NCI-H1694 (cell line): ENCODE measurements at places on chromosomes 3 and 15.

DNA sequence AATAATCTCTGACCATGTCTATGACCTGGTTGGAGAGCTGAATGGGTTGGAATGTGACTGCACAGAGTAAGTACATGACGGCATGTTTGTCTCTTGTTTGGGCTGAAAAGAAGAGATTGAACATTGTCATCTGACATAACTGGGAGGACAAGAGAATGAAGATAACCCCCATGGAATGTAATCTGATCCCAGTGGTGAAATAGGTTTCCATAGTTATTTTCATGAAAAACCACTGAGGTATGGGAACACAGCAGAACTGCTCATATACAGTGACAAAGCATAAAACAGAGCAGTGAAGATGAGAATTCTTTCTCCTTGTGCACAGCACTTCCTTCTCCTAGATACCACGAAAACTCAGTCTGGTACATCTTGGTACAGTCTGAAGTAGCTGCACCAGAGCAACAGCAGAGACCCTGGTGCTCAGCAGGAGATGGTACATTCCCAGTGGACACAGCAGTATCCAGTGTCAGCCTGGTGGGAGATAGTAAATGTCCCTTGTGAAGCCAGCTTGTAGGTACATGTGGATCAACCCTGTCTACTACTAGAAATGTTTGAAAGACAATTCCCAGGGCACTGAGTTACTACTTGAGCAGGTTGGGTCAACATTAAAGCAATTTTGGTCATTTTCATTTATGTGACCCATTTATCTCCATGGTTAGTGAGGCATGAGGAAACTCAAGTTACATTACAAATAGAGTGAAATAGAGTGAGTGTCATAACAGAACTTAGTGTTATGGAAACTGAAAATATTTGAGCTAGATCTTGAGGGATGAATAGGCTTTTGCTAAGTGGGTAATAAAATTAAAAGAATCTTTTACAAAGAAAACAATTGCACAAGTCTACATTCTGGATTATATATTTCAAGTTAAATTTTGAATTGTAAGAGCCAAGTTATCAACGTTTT, 178.3 kb downstream of the SUCNR1 start:
- no peak for DNase-seq

- no peak for DNase-seq
These were observed 62.2 kb upstream of the AKAP13 start for GRCh38 chr15:85318048-85318731.

DNA sequence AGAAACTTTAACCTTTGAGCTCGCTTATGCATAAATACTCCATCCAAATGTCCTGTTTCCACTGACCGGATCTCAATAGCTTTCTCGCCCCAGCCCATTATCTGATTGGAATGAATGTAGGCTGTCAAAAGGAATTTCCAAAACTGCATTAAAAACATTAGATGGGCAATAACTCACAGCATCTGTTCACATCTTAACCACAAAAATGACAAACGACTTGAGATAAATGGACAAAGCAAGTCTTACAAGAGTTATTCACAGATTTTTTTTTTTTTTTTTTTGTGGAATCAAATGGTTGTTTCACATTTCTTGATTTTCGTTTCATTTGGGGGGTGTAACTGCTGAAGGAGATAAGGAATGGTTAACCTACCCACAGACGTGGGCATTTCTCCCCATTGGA, 39.7 kb upstream of the SLC2A2 start:
- DNase-seq = no peak

GRCh38 chr3:12963231-12963896, 109.9 kb downstream of the IQSEC1 start:
- DNase-seq = no peak

GRCh38 chr3:197491923-197492664, 63.7 kb downstream of the BDH1 start:
- DNase-seq = no peak

GRCh38 chr15:52481915-52482314, 46.8 kb downstream of the MYO5A start:
- no peak for DNase-seq

DNA sequence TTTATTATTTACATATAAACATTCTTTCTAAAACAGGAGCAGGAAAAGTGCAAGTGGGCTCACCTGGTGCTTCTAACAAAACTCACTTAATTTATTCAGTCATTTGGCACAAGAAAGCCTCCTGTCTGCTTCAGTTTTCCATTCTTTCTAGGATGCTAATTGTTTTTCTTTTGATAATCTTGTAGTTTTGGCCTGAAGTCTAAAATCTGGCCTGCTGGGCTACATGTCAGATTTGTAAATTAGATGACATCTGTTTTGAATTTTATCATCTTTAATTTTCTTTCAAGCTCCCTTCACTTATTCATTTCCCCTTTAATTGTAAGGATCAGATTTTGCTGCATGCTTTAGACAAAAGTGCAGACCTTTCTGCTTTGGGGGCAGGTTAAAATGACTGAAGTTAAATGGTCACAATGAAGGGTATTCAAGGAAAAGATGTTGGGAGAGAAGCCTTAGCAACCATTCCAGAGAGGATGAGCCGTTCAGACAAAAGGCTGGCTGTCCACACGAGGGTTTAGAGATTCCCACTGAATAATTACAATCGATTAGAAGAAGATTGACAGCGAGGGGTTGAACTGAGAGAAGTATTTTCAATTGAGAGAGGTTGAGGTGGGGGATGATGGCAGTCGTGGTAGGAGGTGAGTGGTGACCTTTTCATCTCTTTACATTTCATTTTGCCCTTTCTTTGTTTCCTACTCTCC, 59.9 kb upstream of the PTX3 start:
- DNase-seq = no peak

DNA sequence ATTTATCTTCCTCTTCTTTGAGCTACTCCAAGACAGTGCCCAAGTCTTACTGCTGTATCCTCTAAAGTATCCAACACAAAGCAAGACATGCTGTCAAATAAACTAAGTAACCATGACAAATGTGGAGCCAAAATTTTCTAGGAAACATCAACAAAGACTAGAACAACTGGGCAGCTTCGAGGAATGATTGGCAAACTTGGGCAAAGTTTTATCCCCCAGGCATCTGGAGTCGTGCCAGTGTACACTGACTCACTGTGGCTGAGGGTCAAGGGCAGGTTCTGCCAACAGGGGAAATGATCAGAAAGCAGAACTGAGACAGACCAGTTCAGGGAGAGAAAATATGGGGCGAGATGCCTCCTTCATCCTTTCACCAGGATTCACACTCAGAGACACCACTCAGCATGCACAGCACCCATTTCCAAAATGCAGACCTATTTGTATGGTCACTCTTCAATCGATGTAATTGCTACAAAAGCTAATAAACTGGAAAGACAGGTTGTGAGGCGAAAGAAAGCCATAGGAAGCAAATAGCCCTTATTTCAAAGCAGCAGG, 65.8 kb downstream of the MB21D2 start:
- DNase-seq = no peak

DNA sequence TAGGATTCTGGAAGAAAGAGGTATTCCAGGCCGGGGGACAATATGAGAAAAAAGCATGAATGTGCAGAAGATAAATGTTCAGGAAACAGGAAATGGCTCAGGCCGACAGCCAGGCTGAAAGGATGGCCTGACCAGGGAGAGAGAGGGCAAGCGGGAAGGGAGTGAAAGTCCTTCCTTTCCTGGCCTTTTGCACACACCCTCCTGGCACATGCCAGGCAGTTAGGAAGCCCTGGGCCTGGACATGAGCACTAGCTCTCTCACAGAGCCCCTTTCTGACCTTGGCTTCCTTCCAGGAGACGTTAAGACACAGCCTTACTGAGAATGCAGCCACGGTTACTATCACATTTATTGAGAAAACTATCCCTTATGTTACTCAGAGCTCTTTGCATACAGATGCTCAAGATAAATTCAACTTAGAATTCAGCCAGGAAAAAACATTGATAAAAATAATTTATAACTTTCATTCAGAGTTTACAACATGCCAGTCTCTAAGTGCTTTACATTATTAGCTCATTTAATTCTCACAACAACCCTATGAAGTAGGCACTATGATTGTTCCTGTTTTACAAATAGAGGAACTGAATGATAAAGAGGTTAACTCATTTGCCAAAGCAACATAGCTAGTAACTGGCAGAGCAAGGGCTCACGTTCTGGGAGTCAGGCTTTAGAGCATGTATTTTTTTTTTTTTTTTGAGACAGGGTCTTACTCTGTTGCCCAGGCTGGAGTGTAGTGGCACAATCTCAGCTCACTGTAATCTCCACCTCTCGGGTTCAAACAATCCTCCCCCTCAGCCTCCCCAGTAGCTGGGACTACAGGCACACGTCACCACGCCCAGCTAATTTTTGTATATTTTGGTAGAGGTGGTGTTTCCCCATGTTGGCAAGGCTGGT, 39.4 kb upstream of the SMAD3 start:
- DNase-seq = no peak

- DNase-seq = no peak
These were observed 346.2 kb downstream of the IGSF11 start for GRCh38 chr3:118688396-118688884.

DNA sequence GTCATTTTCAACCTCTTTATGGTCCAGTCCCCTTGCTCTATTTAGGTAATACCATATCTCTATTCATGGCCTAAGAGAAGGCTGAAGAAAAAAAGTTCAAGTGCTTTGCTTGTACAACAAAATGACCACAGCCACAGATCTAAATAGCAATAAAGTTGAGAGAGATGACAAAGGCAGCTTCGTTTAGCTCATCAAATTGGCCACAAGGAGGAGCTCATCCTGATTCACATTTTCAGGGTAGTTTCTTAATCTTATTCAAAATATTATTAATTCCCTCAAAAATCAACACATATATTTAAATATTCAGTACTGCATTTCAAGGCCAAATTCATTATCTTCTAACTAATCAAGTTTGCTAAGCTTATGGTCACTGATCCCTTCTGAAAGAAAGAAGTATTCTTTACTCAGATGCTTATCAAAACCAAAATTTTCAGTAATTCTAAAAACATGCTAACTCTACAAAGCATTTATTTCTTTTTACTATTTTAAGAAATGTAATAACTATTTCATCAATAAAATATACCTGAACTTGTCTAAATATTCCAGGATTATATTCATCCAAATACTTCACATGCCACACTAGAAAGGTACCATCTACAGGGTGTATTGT, 85.5 kb downstream of the DMXL2 start:
- DNase-seq = peak; percentile 10

- peak; percentile 76 for DNase-seq
These were observed 37.5 kb upstream of the MYZAP start for GRCh38 chr15:57554063-57554811.

DNA sequence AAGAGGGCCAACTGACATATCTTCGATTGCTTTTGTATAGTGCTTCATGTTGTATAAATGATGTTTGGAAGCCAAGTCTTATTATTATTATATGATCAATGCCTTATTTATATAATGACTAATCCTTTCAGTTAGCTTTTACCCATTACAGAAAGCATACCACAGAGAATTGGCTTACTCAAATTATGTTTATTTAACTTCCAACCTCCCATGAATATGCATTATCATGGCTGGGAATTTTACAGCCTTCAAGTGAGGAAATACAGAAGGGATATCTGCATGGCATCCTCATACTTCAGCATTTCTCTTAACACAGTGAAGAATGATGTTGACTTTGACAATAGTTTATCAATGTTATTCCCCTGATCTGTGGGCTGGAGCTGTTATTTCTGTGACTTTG, 225.9 kb upstream of the GAP43 start:
- no peak for DNase-seq

DNA sequence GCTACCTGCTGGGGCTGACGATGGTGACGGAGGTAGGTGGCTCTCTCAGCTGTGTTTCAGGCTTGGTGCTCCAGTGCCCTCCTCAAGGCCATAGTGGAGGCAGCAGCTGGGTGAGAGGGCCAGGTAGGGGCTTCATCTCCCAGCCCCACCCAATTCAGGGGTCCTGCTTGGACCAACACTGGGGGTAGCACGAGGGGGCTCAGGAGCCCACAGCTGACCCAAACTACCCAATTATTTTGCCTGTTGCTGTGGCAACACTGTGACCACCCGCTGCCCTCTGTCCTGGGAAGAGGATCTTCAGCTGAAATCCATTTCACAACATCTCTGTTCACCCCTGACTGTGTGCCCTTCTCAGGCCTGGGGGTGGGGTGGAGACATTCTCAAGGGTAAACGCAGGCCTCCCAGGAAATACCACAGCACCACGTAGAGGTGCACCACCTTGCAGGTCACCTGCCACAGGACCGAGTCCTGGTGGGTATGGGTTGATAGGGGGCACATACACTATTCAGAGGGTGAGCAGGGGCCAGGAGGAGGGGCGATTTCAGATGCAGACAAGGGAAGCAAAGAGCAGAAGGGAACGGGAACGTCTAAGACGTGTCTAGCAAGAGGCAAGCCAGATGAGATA, 62.7 kb downstream of the GRIP2 start:
- DNase-seq = no peak

GRCh38 chr3:122502139-122502538, 12.6 kb downstream of the KPNA1 start:
- no peak for DNase-seq

DNA sequence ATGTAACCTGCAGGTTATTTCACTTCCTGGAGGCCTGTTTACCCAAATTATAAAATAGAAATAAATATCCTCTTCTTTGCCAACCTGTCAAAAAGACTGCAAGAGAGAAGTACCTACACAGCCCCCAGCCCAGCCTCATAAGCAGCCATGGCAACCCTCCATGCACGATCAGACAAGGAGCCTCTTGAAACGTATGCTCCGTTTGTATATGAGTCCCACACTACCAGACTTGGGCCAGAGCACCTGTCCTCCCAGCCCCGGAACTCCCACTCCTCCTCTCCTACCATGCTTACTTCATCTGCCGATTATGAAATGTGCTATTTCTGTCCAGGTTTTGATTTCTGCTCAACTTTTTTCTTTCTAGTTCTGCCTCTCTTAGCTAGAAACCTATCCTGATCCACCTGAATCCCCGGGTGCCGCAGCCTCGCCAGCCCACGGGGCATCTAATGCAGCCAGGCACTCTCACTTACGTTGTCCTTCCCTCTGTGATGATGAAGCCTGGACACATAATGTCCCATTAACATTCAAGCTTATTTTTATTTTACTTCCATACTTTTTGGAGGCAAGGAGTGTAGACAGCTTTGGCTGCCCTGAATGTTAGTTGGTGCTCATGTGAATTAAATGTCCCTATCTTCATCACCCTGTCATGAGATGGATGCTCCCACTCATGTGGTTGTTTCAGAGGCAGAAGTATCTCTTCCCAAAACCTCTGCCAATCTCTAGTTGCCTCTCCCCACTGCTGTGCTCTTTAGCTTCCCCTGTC, 73.8 kb downstream of the MB21D2 start:
- no peak for DNase-seq

DNA sequence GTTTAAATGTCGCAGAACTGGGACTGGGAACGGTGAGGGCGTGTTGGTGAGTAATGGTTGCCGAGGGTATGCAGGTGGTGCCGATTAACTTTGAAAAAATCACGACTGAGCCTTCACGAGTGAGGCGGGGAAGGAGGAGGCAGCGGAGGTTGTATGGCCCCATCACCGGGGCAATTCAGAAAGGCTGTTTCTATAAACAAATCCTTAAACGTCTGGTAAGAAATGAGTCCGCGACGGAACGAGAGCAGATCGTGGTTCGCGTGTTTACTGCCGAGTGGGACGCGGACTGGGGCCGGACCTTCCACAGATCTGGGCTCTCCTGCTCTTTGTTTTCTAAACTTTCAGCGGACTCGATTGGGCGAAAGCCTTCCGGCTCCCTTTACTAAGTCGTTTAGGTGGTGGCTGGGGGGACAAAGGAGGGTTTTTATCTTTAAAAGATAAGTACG, 2.7 kb downstream of the IGF1R start:
- no peak for DNase-seq
